ENCODE measurements at places on chromosomes 12 and 14.
A peak's percentile ranks its signal among the peaks of the same experiment; 100 is the strongest.

- no peak for DNase-seq
Observed at GRCh38 chr12:64225626-64226025, 3.5 kb upstream of the KICS2 start.

GRCh38 chr14:89024691-89025090 lies 200.2 kb downstream of the TTC8 start:
- DNase-seq = no peak

- no peak for DNase-seq
Observed at GRCh38 chr12:52486166-52487105, 6.6 kb downstream of the KRT6A start.

DNA sequence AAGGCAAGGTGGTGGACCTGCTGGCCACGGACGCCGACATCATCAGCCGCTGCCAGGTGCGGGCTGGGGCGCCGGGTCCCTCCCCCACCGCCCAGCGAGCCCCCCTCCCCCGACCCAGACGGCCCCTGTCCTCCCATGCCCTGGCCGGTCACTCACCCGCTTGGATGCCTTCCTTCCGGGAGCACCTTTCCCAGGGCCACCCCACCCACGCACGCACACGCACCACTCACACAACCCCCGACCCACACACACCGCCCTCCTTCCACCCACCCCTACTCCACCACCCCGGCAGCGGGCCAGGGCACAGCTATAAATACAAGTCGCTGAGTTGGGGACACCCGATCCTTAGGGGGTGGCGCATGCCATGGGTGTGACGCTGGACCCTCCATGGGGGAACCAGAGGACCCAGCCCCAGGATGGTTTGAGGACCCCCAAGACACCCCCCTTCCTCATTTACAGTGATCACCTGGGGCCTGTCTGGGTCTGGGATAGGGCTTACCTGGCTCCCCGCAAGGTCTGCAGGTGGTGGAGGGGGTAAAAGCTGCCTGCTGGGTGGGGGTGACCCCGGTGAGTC lies 465 bp downstream of the ADSS1 start:
- DNase-seq = peak; percentile 47

GRCh38 chr12:132276827-132277373 lies 52.5 kb downstream of the GALNT9 start:
- DNase-seq = no peak

- no peak for DNase-seq
Observed at GRCh38 chr12:64806593-64807460, 17.6 kb upstream of the TBC1D30 start.

DNA sequence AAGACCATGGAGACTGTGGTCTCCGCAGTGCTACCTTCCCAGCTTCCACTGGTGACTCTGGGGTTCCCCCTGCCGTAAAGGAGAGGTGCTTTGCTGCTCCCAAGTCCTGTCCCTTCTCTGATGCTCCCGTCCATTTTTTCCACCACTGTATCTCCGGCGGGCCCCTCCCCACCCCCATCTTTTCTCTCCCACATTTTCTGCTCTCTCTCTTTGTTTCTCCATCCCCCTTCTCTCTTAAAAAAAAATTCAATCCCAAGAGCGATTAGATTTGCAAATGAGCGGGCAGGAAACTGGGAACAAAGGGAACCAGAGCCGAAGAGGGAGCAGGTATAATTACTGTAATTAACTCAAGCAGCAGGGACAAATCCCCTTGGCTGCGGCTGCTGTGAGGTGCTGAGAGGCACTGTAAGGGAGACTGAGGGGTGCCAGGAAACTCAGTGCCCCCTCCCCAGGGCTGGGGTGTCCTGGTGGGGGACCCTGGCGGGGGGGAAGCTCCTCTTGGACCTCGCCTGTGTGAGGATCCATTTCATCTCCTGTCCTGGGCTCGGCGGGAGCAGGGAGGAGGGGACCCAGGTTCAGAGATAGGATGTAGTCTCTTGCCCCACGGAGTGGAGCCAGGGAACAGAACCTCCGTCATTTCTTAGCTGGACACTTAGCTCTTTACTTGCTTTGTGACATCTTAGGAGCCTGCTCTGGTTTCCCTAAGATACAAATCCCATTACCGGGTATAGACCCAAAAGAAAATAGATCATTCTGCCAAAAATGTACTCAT lies 140.4 kb upstream of the NRXN3 start:
- no peak for DNase-seq

DNA sequence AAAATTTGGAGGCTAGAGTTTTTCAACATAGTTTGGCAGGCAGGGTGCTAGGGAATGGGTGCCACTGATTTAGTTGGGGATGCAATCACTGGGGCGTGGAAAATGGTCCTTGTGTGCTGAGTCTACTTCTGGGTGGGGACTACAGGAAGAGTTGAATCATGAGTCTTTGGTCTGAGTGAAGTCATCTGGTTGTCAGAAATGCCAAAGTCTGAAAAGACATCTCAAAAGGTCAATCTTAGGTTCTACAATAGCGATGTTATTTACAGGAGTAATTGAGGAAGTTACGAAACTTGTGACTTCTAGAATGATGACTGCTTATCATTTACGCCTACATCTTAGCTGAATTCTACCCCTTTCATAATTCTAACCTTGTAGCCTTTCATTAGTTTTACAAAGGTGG lies 209.1 kb downstream of the NUBPL start:
- no peak for DNase-seq

- DNase-seq = no peak
Observed at GRCh38 chr14:65945327-65945726, 532.8 kb downstream of the FUT8 start.

DNA sequence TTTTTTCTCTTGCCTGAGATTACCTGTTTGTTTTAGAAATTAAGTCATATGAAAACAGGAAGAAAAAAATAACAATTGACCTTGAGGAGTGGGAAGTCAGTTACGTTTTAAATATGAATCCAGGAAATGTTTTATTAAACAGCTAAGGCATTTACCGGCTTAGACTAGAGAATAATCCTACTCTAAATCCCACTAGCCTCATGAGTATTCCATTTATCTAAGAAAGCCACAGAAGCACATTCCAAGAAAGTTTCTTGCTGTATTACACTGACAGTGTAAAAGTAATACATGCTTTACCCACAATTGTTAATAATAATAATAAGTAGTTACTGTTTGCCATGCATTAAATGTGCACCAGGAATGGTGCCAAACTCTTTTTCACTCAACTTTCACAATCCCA lies 90.9 kb downstream of the BMP4 start:
- DNase-seq = no peak

DNA sequence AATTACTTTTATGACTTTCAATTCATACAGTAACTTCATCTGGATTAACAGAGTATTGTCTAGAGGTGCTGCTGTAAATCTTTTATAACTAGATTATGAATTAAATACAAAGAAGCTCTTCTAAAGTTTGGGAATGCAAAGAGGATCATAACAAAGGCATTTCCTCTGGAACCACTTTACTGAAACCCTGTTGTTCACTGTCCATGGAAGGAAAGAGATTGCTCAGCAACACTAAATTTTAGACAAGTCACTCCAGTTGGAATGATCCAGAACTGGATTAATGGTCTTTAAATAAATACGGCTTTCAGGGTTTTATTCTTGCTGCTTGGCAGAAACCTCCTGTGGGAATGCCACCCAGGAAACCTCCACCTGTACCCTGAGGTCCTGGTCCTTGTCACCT lies 250.6 kb downstream of the KSR2 start:
- DNase-seq = no peak

GRCh38 chr12:33437598-33437997 lies 2.0 kb downstream of the SYT10 start:
- DNase-seq = no peak

DNA sequence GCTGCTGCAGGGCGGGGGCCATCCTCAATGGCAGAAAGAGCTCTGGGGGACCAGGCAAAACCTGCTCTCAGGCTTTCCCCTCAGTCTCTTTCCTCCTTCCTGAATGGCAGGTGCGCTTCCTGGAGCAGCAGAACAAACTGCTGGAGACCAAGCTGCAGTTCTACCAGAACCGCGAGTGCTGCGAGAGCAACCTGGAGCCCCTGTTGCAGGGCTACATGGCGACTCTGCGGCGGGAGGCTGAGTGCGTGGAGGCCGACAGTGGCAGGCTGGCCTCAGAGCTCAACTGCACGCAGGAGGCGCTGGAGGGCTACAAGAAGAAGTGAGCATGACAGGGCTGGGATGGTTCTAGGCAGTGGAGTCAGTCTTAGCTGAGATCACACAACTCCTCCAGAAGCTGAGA lies 22.9 kb upstream of the KRT83 start:
- DNase-seq = no peak

- DNase-seq = no peak
Observed at GRCh38 chr14:38056270-38056669, 151.4 kb upstream of the SSTR1 start.

GRCh38 chr12:97283297-97283696 lies 179.3 kb upstream of the RMST start:
- no peak for DNase-seq

- no peak for DNase-seq
Observed at GRCh38 chr12:124461241-124461673, 106.2 kb downstream of the NCOR2 start.

DNA sequence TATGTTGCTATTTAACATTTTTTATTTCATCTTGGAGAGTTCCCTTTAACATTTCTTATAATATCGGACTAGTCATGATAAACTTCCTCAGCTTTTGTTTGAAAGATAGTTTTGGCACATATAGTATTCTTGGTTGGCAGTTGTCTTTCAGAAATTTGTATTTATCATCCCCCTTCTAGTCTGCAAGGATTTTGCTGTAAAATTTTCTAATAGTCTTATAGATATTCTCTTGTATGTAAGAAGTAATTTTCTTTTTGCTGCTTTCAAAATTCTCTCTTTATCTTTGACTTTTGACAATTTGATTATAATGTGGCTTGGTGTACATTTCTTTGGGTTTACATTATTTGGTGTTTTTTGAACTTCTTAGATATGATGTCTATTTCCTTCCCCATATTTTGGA lies 116.0 kb upstream of the AVPR1A start:
- DNase-seq = no peak

DNA sequence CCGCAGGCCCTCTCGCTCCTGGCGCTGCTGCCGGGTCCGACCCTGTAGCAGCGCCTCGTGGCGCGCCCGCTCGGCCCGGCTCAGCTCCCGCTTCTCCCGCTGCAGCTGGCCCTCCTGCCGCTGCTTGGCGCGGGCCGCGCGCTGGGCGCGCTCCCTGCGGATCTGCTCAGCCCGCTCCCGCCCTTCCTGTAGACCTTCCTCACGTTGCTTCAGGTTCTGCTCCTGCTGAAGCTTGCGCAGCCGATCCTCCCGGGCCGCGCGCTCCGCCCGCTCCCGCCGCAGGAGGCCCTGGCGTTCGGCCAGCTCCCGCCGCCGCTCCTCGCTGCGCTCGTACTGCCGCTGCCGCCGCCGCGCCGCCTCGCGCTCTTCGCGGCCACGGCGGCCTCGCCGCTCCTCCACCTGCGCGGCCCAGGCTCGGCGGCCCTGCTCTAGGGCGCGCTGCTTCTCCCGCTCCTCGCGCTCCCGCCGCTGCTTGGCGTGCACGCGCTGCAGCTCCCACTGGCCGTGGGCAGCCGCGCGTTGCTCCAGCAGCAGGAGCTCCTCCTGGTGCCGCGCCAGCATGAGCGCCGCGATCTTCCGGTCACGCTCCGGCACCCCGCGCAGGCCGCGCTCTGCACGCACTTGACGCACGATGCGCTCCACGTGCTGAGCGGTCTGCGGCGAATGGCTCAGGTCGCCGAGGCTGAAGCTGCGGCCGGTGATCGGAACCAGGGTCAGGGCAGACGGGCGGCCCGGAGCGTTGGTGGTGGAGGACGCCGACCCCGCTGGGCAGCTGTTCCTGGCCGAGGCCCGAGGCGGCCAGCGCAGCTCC lies 2.4 kb downstream of the CCDC177 start:
- no peak for DNase-seq

- no peak for DNase-seq
Observed at GRCh38 chr12:1047898-1048660, 57.1 kb downstream of the ERC1 start.

- DNase-seq = no peak
Observed at GRCh38 chr14:77344377-77344996, 23.7 kb downstream of the GSTZ1 start.

- DNase-seq = no peak
Observed at GRCh38 chr12:3097186-3097804, 20.1 kb downstream of the TSPAN9 start.

DNA sequence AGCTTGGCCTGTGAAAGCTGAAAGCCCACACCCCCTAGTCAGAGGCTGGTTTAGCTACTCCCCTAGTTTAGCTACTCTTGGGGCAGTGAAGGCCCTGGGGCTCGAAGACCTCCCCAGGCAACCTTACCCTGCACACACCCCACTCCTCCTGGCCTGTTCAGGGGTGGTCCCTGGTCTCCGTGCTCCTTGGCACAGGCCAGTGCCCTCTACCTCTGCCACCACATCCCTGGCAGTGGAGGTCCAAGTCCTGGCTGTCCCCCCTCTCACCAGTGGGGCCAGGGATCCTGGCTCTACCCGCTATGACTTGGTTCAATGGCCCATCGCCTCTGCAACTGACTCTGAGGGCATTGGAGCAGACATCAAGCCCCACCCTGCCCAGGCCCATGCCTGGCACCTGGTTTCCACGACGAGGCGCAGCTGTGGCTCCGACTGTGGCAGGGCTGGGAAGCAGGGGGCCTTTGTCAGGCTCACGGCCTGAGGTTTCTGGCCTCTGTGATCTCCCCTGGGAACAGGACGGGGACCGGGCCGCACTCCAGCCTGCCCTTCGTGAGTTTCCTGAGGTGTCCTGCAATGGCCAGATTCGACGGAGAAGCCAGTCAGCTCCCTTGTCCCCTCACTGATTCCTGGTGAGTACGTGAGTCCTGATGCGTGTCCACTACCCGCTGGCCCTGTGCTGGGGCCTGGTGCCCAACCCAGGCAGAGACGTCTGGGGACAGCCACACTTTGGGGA lies 5.7 kb downstream of the TMEM121 start:
- no peak for DNase-seq

DNA sequence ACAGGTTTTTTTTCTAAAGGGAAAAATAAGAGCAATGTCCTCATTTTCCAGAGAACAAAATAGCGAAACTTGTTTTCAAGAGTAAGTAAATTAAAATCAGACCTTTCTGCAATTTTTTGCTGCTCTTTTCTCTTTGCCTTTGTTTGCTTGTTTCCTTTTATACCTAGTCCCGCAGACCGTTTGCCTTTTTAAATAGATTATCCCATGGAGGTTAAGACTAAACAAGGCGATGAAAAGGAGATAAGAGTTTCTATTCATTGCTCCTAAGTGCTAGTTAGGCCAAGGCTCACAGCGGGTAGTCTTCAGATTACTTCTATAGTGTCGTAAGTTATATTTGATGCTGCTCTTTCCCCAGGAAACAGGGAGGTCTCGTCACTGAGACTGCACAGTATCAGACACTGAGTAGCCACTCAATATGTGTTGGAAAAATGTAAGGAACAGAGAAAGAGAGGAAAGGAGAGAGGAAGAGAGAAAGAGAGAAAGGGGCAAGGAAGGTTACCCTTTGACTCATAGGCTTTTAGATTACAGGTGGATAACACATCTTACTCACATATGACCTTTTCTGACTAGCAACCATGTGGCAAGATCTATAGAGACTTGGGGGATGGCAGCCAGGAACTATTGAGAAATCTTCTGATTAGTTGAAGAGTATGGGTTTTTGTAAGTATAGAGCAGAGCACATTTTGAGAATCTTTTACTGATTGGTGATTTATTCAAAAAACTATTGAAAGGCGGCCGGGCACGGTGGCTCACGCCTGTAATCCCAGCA lies 107.5 kb upstream of the PARP11 start:
- DNase-seq = no peak

All from nucleus accumbens (tissue), 56 donors.